ENCODE measurements at places on chromosomes 1 and 21.

- no peak for DNase-seq
These were observed at the start of gene CCDC18 for GRCh38 chr1:93180723-93181613. Gene CCDC18 (plus strand): TSS chr1:93180724. CDS start chr1:93183362, 2,638 bp downstream.

DNA sequence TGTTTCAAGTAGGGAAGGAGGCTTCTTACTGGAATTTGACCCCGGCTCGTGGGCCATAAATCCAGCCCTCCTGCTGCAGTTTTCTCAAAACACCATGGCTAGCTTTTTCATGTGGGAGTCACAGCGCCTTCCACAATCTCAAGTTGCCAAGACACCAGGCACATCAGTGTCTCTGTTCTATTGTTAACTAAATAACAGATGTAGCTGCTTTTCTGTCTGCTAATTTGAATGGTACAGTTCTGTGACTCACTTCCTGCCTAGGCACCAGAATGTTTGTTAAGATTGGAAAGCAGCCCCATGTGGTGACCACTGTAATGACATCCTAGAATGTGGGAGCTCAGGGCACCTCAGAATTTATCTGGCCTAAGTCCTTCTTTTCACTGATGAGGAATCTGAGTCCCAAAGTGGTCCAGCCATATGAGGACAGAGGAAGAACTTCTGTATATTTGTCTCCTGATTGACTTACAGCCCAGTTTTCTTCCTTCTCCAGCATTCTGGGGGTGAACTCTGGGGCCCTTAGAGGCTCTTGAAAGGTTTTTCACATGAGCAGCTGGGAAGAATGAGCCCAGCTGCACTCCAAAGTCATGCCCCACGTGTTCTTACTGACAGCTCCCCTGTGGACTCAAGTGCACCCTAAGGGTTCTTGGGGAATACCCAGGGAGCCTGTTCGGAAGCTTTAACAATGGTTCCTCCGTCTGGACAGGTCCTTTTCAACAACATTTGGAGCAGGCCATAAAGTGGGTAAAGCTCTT, 27.5 kb downstream of the TRIM45 start:
- peak; percentile 75 for DNase-seq

GRCh38 chr1:111045033-111045722, 81.5 kb upstream of the LRIF1 start:
- no peak for DNase-seq

GRCh38 chr1:184485751-184486723, 99.2 kb downstream of the C1orf21 start:
- DNase-seq: no peak
